ENCODE measurements at places on chromosomes 2 and 18.

DNA sequence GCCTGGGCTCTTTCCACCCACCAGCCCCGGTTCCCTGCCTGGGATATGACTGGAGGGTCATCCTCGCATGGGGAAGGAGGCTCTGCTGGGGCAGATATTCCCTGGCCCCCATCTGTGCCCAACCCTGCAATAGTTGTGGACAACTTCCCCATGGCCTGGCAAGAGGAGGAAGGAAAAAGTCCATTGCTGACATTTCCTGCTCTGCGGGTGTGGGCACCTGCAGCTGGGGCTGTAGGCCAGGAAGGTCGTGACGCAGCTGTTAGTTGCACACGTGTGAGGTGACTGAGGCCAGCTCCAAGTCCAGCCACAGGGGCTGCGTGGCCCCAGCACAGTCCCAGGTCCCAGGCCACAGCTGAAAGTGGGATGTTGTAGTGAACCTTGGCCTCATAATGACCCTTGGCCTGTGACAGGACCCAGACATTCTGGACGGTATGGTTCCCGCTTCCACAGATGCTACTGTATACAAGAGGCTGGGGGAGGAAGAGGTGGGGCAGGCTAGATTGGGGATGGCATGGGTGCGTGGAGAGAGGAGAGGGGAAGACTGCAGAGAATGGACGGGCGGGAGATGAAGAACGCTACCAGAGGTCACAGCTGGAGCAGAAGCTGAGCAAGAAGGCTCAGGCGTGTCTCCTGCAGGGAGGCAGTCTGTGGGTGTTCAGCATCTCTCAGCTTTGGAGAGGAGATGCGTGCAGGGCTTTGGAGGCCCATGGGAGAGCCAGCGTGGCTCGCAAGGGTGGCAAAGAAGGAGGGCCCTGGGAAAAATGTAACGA lies 22.1 kb downstream of the OTOF start:
- DNase-seq, result no peak

GRCh38 chr18:76414936-76415621 lies 80.0 kb downstream of the ZNF516 start:
- no peak for DNase-seq

DNA sequence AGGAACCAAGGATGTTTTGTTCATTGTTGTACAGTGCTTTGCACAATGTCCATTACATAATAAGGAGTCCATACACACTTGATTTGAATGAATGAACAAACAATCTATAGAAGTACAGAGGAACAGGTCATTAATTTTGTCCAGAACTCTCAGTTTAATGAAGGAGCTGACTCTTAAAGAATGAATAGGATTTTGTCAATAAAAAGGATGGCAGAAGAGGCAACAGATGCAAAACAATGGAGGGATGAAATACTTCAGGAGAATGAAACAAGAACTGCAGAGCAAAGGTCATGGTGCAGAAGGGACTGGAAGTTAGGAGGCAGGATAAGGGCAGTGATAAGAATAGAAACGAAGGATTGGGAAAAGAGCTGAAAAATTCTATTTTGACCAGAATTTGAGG lies 28.7 kb upstream of the COL5A2 start:
- DNase-seq, result no peak

GRCh38 chr2:136327162-136327852 lies 209.4 kb upstream of the CXCR4 start:
- DNase-seq, result peak; percentile 25

GRCh38 chr2:109330056-109330455 lies 201.1 kb downstream of the SH3RF3 start:
- DNase-seq, result no peak

GRCh38 chr2:45458909-45459563 lies 152.0 kb downstream of the SRBD1 start:
- DNase-seq, result no peak

DNA sequence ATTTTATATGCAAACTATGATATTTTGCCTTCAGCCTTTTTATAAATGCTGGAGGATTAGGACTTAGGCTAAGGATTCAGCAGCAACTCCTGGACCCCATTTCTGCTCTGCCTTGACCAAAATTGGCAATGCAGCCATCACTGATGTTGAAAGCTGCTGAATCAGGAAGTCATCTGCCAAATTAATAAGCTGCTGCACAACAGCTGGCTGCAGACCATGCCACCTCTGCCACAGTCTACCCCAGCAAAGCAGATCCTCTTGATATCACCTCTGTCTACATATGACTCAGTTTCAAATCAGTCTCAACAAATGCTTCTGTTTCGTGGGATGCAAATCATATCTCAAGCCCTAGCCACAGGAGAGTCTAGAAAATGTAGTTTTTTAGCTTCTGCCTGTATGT lies 7.1 kb upstream of the SOS1 start:
- no peak for DNase-seq

- no peak for DNase-seq
Measured at GRCh38 chr2:11175293-11175795, 20.1 kb downstream of the SLC66A3 start.

GRCh38 chr2:186889101-186889879 lies 40.3 kb upstream of the ZSWIM2 start:
- DNase-seq, result no peak

GRCh38 chr2:152390837-152391236 lies 55.9 kb downstream of the FMNL2 start:
- DNase-seq, result no peak

DNA sequence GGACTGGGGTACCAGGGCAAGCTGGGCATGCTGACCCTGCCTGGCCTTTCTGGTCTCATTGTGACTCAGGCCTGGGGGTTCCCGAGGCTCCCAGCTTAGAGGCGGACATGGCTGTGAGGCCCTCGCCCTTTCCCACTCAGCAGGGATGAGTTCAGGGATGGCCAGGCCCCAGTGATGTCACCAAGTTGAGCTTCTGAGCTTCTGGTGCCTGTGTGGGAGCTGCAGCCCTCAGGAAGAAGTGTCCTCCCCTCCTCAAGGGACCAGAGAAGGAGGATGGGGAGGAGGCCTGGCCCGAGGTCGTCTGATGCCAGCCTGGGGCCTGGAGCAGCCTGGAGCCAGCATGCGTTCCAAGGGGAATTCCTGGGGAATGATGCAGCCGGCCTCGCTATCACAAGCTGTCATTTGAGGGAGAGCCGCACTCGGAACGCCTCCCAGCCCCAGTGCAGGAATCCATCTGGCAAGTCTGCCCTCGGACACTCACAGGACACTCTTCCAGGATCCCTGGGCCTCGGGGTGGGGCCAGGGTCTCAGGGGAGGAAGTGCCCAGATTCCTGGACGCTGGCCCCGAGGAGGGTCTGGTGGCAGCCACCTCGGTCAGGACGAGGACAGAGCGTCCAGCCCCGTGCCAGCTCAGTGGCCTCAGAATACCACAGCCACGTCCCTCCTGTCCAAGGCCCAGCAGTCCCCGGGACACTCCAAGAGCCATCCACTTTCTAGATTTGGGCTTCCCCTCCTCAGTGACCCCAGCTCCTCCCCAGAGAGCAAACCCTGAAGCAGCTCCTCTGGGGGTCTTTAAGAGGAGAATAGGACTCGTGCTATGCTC lies 61.2 kb upstream of the GPC1 start:
- no peak for DNase-seq

DNA sequence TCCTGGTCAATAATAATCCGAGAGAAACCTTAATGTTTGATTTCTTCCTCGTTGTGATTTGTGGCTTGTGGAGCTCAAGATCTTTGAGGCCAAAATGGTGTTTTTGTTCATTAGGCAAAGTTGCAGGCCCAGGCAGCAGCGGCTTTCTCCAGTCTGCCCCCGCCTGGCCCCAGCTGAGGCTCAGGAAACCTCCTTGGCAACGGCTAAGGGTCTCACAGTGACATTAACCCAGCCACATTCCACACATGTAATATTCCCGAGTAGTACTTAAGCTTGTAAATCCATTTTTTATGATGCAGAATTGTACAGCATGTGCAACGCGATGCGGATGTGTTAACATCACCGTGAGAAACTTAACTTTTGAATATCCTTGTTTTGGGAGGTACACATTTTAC lies 200.1 kb downstream of the BCL11A start:
- DNase-seq, result no peak

DNA sequence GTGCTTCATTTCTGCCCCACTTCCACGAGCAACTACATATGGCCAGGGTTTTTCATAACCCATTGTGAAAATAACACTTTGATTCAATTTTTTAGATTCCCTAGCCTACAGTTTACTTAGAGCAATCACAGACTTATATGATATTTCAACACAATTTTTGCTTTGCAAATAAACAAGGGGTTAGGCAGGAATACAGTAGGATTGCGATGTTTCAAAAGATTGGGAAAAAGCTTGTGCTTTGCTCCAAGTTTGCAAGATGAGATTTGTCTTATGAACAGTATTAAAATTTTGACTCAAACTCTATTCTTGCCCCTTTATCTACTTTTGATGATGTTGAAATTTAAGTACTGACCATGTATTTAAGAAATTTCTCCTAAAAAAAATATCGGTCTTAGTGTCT lies 814.5 kb upstream of the PIK3C3 start:
- no peak for DNase-seq

- DNase-seq, result no peak
Measured at GRCh38 chr2:230134496-230135129, 65.9 kb upstream of the SLC16A14 start.

DNA sequence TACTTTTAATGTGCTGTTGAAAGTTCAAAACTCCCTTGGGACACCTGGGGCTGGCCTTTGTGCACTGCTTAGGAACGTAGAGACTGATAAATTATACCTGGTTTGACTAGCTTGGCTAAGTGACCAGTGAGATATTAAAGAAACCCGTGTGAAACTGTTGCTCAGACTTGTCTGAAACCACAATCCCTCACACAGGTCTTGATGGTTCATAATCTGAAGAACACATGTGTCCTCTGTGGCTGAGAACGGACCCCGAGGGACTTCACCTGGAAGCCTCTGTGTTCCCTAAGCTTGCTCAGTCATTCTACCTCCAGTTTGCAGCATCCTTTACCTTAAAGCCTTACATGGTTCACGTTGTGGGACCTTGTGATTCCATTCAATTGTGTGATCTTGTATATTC lies 218.8 kb downstream of the CBLN2 start:
- DNase-seq, result no peak

DNA sequence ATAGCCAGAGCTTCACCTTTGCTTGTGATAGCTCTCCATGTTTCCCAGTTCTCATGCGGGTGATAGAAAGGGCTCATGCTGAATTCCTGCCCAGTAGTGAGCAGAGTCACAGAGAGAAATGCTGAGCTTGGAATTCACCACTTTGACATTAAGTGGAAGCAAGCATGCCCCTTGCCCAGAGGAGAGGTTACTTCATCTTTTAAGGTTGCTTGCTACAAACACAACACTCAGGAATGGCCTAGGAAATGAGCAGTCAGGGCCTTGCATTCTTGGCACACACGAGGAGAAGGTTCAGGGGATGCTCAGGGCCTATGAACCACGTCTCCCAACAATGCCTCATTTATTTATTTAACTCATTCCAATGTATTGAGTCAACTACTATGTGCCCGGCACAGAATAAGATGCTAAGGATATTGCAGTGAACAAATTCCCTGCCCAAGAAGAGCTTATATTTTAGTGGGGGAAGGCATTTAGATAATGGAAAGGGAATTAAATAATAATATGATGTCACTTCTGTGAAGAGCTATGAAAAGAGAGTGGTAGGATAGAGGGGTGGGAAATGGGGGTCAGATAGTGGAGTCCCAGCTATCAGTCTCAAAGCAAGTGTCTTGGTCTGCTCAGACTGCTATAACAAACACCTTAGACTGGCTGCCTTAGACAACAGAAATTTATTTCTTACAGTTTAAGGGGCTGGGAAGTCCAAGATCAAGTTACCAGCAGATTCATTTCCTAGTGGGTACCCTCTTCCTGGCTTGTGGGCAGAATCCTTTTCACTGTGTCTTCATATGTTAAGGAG lies 42.1 kb downstream of the DDX18 start:
- DNase-seq, result no peak

DNA sequence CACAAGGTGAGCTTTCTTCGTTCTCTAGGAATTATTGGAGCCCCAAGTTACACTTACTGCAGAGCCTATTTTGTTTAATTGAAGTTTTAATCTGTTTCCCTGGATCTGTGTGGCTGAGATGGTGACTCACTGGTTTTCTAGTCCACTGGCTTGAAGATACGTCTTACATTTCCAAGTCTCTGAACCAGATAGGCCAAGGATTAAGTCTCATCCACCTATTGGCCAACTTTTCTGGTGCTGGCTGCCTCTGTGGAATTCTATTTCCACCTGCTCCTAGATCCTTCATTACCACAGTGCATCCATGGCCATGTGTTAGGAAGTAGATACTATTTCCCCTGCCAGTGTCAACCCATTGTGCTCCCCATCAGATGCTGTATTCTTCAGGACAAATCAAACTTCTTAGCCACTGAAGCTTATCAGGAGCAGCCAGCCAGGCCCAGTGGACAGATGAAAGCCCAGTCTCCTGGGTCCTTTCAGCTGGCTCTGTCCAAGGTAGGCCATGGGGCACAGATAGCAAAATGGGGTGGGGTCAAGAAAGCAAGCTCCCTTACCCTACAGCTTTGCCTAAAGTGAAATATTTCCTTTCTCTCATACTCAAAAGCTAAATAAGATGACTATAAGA lies 198.8 kb upstream of the TCF4 start:
- DNase-seq, result no peak

- no peak for DNase-seq
Measured at GRCh38 chr2:112869258-112869842, 32.8 kb upstream of the IL1B start.

DNA sequence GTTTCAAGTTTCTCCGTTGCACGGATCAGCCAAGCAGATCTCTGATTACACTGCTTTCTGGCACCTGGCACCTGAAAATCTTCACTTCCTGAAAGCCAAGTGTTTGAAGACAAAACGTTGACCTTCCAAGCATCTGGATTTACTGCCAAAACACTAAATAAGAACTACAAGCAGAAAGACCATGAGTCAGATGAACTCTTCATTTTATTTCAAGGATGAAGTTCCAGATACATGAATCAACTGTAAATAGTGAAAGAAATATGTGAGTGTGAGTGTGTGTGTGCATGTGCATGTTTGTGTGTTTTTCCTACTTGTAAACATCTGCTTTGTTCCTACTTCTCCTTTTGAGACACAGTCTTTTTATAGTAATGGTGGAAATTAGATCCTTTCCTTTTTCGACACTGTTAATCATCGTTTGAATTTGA lies 60.0 kb upstream of the DTNA start:
- no peak for DNase-seq

DNA sequence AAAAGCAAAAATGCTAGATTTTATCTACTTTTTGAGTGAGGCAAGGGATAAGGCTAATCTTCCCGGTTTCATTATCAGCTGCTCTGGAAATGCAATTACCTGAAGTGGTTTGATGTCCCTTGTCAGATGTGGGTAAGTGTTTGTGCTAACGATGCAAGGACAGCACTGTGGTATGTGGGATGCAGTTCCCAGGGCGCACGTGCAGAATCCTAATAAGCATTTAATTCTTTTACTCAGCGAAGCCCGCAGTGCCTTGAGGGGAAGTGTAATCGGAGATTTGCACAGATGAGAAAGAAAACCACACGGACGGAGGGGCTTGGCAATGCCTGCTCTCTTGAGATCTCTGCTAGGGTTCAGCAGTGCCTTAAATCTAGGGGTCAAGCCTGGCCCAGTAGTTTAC lies 108.5 kb upstream of the LYPD6 start:
- no peak for DNase-seq

GRCh38 chr18:32891130-32891529 lies 118.3 kb upstream of the KLHL14 start:
- no peak for DNase-seq

All from activated CD4-positive, CD25-positive, alpha-beta regulatory T cell treated with anti-CD3 and anti-CD28 coated beads, Interleukin-2, amount 50 U/mL, for 16 hours (primary cell).